ENCODE measurements at places on chromosomes 2 and 18. TPM values are rescaled to one million over a fixed set of nuclear protein-coding genes. Genes with fewer than 3 reads are reported as not detected.

SCN2A gene
- not detected for total RNA-seq

DSEL gene
- 0.46 TPM for total RNA-seq

TUBB8B gene
- total RNA-seq = not detected

CDH7 gene
- not detected for total RNA-seq

GRCh38 chr18:23814991-23815614 lies 125.8 kb downstream of the LAMA3 start:
- H3K4me3 ChIP-seq = no peak overlapping the region
- no peak overlapping the region for H3K27ac ChIP-seq
- H3K36me3 ChIP-seq = no peaks in the 10 kb centered on the region

- H3K36me3 ChIP-seq = no peaks in the 10 kb centered on the region
- H3K27ac ChIP-seq = peak overlapping the region; percentile 43
- H3K4me3 ChIP-seq = no peak overlapping the region
- H3K27me3 ChIP-seq = no peaks in the 10 kb centered on the region
- no peak for DNase-seq
These were observed 6.9 kb upstream of the KCNE4 start for GRCh38 chr2:223044916-223045700.

DNA sequence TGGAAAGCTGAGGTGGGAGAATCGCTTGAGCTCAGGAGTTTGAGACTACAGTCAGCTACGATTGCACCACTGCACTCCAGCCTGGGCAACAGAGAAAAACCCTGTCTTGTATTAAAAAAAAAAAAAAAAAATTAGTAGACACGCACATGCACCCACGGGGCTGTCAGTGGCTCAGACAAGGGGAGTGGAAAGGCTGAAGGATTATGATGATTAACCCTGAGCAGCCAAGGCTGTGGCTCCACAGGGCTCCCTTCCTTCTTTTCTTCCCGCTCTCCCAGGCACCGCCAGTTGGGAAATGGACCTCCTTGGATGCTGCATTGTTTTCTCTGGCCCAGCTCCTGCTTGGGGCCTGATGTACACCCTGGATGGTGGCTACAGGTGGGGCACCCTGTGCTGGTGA lies 49.0 kb upstream of the RAB6C start:
- H3K4me3 ChIP-seq = no peak overlapping the region
- no peaks in the 10 kb centered on the region for H3K4me1 ChIP-seq
- DNase-seq = no peak
- H3K27me3 ChIP-seq = no peaks in the 10 kb centered on the region
- H3K27ac ChIP-seq = no peak overlapping the region
- no peaks in the 10 kb centered on the region for H3K36me3 ChIP-seq

GRCh38 chr2:190562121-190562520 lies 27.6 kb upstream of the NEMP2 start:
- no peaks in the 10 kb centered on the region for H3K36me3 ChIP-seq
- no peak overlapping the region for H3K27ac ChIP-seq
- peaks cover 8% of the 10 kb centered on the region for H3K4me1 ChIP-seq
- no peak for DNase-seq
- H3K4me3 ChIP-seq = no peak overlapping the region

DNA sequence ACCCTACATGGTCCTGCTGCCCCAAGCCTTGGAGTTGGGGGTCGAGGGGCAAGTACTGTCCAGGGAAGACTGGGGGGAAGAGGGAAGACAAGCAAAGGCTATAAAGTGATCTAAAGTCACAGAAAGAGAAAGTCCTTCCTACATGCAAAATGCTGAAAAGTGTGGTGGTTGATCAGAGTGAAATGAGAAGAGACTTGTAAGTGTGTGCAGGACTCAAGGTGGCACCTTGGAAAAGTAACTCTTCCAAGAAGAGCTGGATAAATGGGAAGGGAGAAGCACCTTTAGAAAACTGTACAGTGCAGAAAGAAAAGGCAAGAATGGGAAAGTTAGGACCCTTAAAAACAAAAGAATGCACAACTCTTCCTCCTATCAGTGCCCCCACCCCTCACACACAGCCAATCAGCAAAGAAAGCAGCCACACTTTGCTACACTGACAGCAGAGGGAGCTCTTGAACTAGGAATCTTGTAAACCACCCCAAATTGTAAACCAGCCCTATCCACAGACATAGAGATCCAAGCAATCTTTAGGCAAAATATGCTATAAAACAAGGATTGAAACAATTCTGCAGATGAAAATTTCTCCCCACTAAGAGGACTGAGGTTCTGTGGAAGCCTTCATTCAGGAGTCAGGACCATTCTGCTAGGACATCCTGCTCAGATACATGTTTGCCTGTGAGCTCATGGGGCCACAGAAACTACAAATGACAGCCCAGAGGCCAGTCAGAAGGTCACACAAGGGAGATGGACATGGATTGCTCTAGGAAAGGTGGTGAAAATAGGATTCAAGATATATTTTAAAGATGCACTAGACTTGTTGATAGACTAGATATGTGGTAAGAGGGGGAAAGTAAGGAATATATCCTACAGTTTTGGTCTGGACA lies 146.4 kb downstream of the FTCDNL1 start:
- no peaks in the 10 kb centered on the region for H3K36me3 ChIP-seq
- H3K27ac ChIP-seq = no peak overlapping the region
- no peak for DNase-seq
- no peaks in the 10 kb centered on the region for H3K4me1 ChIP-seq
- H3K4me3 ChIP-seq = no peak overlapping the region

- no peaks in the 10 kb centered on the region for H3K4me1 ChIP-seq
- no peaks in the 10 kb centered on the region for H3K27me3 ChIP-seq
- H3K27ac ChIP-seq = no peak overlapping the region
- H3K4me3 ChIP-seq = no peak overlapping the region
- no peaks in the 10 kb centered on the region for H3K36me3 ChIP-seq
These were observed 91.9 kb downstream of the PPP1R1C start for GRCh38 chr2:182077448-182078142.

DNA sequence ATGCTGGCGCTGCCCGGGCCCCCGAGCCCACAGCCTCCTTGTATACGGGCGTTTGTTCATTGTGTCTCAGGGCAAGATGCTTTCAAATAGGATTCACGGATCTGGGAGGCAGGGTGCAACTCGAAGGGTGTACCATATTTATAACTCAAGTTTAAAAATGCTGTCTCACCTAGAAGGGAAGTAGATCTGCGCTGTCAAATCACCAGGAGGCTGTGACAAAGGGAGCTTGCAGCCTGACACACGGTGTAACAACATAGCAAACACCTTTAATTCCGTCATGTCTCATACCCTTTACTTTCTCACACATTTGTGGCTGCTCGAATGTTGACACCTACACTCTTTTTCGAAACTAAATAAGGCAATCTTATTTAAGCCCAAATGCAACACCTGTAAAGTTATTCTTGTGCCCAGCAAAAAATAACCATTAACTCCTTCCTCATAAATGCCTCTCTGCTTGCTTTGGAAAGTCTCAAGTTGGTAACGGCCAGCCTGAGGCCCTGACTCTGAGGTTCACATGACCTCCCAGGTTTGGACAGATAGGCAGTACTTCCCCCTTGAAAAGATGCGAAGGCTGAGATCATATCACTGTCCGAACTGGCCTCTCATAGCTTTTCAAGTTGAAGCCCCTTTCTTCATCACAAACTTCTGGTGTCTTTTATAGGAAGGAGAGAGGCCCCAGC lies 11.6 kb downstream of the ZEB2 start:
- H3K27ac ChIP-seq = peak overlapping the region; percentile 68
- peaks cover 53% of the 10 kb centered on the region for H3K4me1 ChIP-seq
- H3K36me3 ChIP-seq = no peaks in the 10 kb centered on the region
- no peaks in the 10 kb centered on the region for H3K27me3 ChIP-seq

DNA sequence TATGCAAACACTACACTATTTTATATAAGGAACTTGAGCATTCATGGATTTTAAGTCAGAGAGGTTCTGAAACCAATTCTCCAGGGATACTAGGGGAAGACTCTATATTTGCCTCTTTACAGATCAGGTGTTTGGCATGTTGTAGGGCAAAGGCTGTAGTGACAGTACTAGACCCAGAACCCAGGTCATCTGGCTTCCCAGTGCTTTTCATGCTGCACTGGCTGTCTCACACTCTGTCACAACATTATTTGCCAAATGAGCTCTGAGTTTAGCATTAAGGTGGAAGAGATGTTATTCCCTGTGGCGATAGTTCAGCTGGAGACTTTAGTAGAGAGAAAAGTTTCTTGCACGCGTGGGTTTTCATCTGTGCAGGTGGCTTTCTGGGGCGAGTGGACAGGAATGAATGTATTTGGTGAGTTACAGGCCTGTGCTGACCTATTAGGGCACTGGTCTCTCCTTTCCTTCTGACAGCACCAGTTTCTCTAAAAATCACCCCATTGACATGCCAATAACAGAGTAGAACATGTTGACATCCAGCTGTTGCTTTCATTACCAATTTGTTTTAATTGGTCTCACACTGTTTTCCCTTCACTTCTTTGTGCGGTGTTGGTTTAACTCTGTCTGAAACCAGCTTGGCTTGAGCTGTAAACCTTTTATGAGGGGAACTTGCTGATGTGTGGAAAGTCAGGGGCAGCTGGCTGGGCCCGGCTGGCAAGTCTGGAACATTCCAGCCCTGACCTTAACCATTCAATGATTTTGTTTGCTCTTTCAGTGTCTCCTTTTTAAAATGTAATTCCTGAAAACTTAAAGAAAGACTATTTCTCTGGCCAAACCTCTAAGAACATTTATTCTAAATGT lies 643.0 kb upstream of the FAM98A start:
- DNase-seq = no peak
- H3K4me1 ChIP-seq = no peaks in the 10 kb centered on the region
- H3K4me3 ChIP-seq = no peak overlapping the region
- no peaks in the 10 kb centered on the region for H3K36me3 ChIP-seq

All from CD8-positive, alpha-beta memory T cell (primary cell).